ENCODE measurements at places on chromosomes 7 and 10. TPM values are rescaled to one million over a fixed set of nuclear protein-coding genes. Genes with fewer than 3 reads are reported as not detected.

HSPA12A gene
- 0.05 TPM for total RNA-seq

FAM25A gene
- not detected for total RNA-seq

IL2RA gene
- total RNA-seq: 989 TPM

CAMK2G gene
- total RNA-seq: 20.2 TPM

KLLN gene
- 0.54 TPM for total RNA-seq

CTNNA3 gene
- total RNA-seq: not detected

BEND7 gene
- total RNA-seq: not detected

DNA sequence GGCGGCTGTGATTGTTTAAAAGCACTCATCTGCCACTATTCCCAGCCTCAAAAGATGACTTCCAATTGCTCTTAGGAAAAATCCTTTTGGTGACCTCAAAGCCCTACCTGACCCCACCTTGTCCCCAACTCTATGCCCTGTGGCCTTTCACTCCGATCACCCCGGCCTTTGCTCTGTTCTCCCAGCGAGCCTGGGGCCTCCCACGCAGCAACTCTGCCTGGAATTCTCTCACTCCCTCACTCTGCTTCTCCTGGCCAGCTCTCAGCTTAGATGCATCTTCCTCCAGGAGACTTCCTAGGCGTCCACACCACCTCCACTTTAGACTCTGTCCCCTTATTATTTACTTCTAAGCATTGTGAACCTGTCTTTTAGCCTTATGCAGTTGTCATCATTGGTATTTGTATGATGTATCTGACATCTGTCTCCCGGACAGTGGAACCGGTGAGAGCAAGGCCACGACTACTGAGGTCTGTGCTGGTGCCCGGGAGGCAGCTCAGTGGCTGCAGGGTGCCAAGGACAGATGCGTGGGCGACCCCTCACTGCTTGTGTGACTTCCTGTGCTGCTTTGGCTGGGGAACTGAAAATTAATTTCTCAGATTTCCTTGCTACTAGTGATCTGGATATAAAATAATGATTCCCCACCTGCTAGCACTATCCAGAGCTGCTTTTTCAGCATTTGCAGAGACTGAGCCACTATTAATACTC lies 63.0 kb downstream of the PIP4K2A start:
- H3K27ac ChIP-seq: peak overlapping the region; percentile 100
- H3K4me3 ChIP-seq: peak overlapping the region; percentile 44
- H3K27me3 ChIP-seq: no peaks in the 10 kb centered on the region

DNA sequence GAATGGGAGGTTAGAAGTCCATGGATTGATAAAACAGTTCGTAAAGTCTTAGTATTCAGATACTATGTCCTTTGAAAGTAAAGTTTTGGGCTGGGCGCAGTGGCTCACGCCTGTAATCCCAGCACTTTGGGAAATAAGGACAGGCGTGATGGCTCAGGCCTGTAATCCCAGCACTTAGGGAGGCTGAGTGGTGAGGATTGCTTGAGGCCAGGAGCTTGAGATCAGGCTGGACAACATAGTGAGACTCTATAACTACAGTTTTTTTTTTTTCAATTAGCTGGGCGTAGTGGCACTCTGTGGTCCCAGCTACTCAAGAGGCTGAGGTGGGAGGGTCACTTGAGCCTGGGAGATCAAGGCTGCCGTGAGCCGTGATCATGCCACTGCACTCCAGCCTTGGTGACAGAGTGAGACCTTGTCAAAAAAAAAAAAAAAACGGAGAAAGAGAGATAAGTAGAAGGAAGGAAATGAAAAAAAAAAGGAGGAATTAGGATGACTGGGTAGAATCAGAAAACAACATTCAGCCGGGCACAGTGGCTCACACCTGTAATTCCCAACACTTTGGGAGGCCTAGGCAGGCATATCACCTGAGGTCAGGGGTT lies 25.7 kb upstream of the AGFG2 start:
- peaks cover 20% of the 10 kb centered on the region for H3K4me1 ChIP-seq
- no peak overlapping the region for H3K27ac ChIP-seq
- H3K4me3 ChIP-seq: no peak overlapping the region
- no peak for DNase-seq

- H3K27me3 ChIP-seq: no peaks in the 10 kb centered on the region
- DNase-seq: peak; percentile 92
- peaks cover 52% of the 10 kb centered on the region for H3K4me1 ChIP-seq
- H3K27ac ChIP-seq: peak overlapping the region; percentile 97
- H3K36me3 ChIP-seq: peaks cover 60% of the 10 kb centered on the region
- peak overlapping the region; percentile 73 for H3K4me3 ChIP-seq
Observed at GRCh38 chr7:92717993-92718716, 118.2 kb downstream of the CDK6 start.

GRCh38 chr7:27897001-27897400 lies 157.0 kb downstream of the TAX1BP1 start:
- peaks cover 5% of the 10 kb centered on the region for H3K27me3 ChIP-seq
- no peak overlapping the region for H3K4me3 ChIP-seq
- no peak for DNase-seq
- no peaks in the 10 kb centered on the region for H3K36me3 ChIP-seq
- no peak overlapping the region for H3K27ac ChIP-seq
- peaks cover 28% of the 10 kb centered on the region for H3K4me1 ChIP-seq

DNA sequence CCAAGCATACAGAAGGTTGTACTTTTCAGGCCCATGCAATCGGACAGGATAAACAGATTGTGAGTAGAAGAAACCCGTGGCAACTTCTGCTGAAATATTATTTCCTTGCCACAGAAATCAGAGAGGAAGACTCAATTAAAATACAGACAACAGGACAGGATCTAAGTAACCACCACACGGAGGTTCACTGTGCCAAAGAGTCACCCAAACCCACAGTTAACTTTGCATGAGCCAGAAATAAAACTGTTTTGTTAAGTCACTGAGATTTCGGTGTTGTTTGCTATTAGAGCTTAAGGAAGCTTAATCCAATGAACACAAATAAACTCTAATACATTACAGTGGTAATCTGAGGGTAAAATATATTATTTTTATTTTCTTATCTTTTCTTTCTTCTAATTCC lies 14.0 kb downstream of the PNPLA8 start:
- H3K27me3 ChIP-seq: no peaks in the 10 kb centered on the region
- H3K27ac ChIP-seq: no peak overlapping the region
- peaks cover 20% of the 10 kb centered on the region for H3K36me3 ChIP-seq
- no peak for DNase-seq
- no peaks in the 10 kb centered on the region for H3K4me1 ChIP-seq

- DNase-seq: no peak
- no peaks in the 10 kb centered on the region for H3K4me1 ChIP-seq
- H3K36me3 ChIP-seq: no peaks in the 10 kb centered on the region
- no peak overlapping the region for H3K27ac ChIP-seq
- no peak overlapping the region for H3K4me3 ChIP-seq
Observed at GRCh38 chr10:49657606-49658005, 21.8 kb upstream of the C10orf53 start.

- H3K4me1 ChIP-seq: no peaks in the 10 kb centered on the region
- DNase-seq: no peak
- no peaks in the 10 kb centered on the region for H3K27me3 ChIP-seq
- no peak overlapping the region for H3K4me3 ChIP-seq
Observed at GRCh38 chr7:85749696-85750453, 563.0 kb upstream of the SEMA3D start.

- H3K4me3 ChIP-seq: no peak overlapping the region
- DNase-seq: no peak
- peaks cover 10% of the 10 kb centered on the region for H3K27me3 ChIP-seq
- peaks cover 33% of the 10 kb centered on the region for H3K4me1 ChIP-seq
Observed at GRCh38 chr10:3482200-3482993, 302.6 kb downstream of the KLF6 start.

DNA sequence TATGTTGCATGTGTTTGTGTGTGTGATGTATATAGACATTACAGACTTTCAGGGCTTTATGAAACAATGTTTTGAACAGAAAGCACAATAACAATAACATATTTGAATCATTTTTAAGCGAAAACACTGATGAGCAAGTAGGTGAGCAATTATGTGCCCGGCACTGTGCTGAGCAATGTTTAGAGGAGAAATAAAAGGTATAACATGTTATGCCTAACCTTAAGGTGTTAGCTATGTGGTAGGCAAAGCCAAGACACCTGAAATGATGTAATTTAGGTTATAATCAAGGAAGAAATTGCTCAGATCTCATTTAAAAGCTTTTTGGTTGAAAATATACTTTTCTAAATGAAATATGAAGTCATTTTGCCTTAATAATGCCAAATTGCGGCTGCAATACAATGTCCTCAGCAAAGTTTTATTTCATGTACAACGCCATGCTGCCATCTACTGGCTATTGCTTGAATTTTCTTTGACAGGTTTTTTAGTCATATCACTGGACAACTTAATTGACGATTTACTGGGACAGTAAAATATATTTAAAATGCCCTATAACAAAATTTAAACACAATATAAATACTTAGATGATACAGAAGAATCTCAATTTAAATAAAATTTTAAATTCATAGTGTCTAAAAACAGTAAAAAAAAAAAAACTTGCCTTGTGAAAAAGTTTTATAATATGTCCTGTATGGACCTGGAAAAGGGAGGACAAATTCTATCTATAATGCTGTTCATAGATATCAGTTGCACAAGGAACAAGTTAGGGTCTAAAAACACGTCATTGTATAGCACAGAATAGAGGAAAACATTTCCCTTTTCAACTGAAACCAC lies 131.1 kb upstream of the CDK1 start:
- H3K4me3 ChIP-seq: no peak overlapping the region
- H3K27me3 ChIP-seq: no peaks in the 10 kb centered on the region
- no peak overlapping the region for H3K27ac ChIP-seq
- DNase-seq: peak; percentile 85

DNA sequence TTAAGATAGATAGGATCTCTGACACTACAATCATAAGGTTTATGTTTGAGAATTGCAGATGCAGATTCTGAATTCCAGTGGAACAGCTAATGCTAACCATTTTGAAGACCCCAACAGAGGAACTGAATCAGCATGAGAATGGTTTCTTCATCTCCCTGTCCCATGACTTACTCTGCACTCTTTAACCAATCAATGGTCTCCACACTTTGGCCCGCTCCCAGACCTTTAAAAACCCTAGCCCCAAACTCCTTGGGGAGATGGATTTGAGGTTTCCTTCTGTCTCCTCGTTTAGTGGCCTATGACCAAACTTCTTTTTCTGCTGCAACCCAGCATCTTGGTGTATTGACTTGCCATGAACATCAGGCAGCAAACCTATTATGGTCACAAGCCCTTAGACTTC lies 804.9 kb downstream of the LRMDA start:
- no peaks in the 10 kb centered on the region for H3K36me3 ChIP-seq
- H3K4me3 ChIP-seq: no peak overlapping the region
- H3K4me1 ChIP-seq: no peaks in the 10 kb centered on the region
- no peak for DNase-seq
